ENCODE measurements at places on chromosomes 3 and 15.

DNA sequence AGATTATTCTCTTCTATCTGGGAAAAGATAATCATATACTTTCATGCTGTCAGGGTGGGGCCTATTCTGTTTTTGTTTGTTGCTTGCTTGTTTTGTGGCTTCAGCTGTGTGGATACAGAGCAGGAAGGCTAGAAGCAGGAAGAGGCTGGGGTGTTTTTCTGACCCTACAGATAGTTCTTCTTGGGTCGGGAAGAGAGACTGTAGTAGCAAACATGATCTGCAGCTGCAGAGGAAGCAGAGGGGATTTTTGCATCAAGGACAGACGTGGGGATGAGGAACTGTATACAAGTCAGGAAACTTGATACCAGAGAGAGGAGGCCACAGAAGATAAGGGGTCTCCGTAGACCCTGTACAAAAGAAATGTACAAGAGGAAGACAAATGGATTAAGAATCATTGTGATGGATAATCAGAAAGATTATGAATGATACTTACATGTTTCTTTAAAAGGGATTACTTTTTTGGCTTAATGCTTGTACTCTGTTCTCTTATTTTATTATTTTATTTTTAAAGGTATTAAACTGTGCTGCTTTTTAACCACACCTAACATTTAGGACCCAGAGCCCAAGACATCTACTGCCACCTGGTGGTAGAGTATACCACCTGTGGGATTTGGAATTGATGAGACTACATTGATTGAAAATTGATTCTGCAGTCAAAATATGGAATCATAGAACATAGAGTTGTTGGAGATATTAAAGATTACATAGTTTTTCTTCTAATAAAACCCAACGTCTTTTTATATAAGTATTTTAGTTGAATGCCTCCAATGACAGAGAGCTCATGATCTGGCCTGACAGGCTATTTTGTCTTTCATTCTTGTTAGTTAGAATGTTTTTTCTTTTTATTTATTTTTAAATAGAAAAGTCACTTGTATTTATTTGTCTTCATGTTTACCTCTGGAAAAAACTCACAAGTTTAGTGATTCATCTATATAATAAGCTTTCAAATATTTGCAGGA is 87.3 kb upstream of the ROPN1 start:
- no peak for DNase-seq

DNA sequence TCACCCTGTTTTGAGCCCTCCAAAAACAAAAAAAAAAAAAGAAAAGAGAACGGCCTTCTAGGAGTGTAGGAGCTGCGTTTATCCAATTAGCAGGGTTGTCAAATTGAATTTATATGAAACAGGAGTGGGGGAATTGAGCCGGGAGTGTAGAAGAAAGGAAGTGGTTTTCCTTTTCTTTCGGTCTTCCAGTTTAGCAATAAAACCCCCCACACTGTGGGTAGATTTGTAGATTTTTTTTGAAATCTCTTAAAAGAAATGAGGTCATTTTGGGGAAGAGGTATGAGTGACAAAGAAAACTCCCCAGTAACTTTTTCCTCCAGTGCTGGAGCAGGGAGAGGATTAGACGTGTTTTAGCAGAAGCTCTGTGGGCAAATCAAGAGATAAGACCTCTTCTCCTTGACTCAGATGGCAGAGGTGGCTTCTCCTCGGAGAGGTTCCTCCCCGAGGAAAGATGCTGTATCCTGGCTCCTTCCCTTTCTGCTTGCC is 30.8 kb downstream of the BOC start:
- DNase-seq, result no peak

GRCh38 chr3:61638741-61639140 is 77.4 kb downstream of the PTPRG start:
- DNase-seq, result no peak

GRCh38 chr3:119894195-119894594 is 112.3 kb downstream of the NR1I2 start:
- no peak for DNase-seq

GRCh38 chr3:156376199-156376598 is 178.7 kb downstream of the SSR3 start:
- DNase-seq, result no peak

DNA sequence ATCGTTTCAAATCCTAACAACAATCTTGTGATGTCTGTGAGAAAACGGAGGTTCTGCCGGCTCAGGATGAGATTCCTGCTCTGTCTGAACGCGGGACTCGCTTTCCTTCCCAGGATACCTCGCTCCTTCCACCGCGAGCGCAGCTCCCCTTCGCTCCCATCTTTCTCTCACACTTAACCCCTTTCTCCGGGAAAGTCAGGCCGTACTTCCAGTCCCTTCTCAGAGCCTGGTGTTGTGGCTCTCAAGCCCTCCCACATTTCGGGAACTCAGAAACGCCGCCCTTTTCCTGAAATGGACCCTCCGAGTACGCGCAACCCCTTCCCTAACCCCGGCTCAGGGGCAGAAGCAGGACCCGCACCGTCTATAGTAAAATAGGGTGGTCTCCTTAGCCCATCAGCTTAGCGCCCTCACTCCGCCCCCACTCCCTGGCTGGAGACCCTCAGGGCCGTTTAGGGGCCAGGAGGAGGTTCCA is 378 bp upstream of the FEM1B start:
- peak; percentile 24 for DNase-seq

- DNase-seq, result no peak
Observed at GRCh38 chr15:74132681-74133651, 2.6 kb downstream of the ISLR2 start.

GRCh38 chr3:168044049-168044448 is 51.7 kb downstream of the GOLIM4 start:
- DNase-seq, result no peak

- DNase-seq, result no peak
Observed at GRCh38 chr3:111915905-111916304, 56.8 kb downstream of the PHLDB2 start.

DNA sequence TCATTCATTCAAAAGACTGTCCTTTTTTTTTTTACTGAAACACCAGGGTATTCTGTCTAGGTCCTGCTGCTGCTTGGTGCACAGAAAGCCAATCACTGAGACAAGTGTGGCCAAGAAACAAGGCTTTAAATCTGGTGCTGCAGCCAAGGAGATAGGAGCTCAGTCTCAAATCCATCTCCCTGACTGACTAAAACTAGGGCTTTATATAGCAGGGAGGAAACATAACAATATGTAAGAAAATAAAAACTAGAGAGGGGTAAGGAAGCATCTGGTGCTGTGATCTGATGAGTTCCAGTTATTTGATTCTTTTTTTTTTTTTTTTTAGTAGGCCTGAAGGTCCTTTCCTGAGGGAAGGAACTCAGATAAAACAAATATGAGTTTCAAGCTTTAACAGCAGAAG is 139.8 kb downstream of the ATG7 start:
- DNase-seq, result no peak

All from D721Med (cell line).